ENCODE measurements at places on chromosomes 1 and 21.

DNA sequence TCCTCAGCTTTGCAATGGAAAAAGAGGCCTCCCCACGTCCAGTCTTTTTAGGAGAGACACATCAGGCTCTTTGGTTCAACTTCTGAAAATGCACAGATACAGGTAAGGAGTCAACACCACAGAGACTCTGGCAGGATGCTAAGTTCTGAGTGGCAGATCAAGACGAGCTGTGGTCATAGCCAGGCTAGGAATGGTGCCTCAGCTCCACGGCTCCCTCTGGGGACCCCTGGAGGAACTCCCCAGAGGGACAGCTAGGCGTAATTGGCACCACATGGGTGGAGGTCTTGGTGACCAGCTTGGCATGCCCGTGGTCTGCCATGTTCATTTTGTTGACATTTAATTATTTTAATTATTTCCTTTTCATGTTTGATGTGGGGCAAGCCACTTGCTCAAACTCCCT lies 206.1 kb downstream of the KAZN start:
- DNase-seq: no peak

DNA sequence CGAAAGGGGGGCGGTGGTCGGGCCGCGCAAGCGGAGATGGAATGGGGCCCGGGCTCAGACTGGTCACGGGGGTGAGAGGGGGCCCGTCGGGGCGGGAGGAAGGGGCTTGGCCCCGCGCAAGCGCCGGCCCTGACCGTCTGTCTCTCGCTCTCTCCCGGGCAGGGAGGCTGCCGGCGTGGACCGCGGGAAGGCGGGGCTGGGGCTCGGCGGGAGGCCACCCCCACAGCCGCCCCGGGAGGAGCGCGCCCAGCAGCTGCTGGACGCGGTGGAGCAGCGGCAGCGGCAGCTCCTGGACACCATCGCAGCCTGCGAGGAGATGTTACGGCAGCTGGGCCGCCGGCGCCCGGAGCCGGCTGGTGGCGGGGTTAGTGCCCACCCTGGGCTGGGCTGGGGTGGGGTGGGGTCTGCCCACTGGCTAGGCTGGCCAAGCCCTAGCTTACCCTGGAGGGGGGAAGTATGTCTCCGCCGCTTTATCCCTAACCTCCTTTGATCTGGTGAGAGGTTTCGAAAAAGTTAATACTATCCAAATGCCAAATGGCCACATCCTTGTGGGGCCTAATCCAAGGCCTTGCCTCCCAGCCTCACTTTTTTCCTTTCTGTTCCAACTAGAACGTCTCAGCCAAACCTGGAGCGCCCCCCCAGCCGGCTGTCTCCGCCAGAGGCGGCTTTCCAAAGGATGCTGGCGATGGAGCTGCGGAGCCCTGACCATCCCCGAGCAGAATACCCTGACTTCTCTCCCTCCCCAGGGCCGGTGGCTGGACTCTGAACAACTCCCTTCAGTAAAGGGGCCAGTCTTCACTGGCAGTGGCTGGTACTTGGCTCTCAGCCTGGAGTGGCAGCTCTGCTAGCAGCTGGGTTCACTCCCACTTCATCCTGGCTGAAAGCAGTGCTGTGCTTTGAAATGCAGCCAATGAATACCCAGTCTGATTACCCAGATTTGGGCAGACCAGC lies 636 bp upstream of the YRDC start:
- DNase-seq: no peak

GRCh38 chr21:38768471-38769063 lies 37.2 kb upstream of the ETS2 start:
- no peak for DNase-seq

- no peak for DNase-seq
Observed at GRCh38 chr1:203422656-203423055, 53.0 kb upstream of the PRELP start.

Measured in T-helper 22 cell (primary cell).